Fibroblast of lung (primary cell): ENCODE measurements at places on chromosomes 1 and 21. TPM values are rescaled to one million over a fixed set of nuclear protein-coding genes. Genes with fewer than 3 reads are reported as not detected.

GRCh38 chr1:14437417-14437918 lies 161.0 kb upstream of the KAZN start:
- no peaks in the 10 kb centered on the region for H3K36me3 ChIP-seq
- no peak overlapping the region for H3K4me3 ChIP-seq
- no peak overlapping the region for H3K27ac ChIP-seq
- H3K27me3 ChIP-seq, result no peaks in the 10 kb centered on the region

The ADORA1 gene
- 1.5 and 10.8 TPM in 2 replicates for total RNA-seq

GRCh38 chr1:65423884-65424572 lies 3.6 kb downstream of the LEPR start:
- H3K4me3 ChIP-seq, result no peak overlapping the region
- peaks cover 4% of the 10 kb centered on the region for H3K36me3 ChIP-seq
- peaks cover 22% of the 10 kb centered on the region for H3K4me1 ChIP-seq
- peak; percentile 93 for DNase-seq
- H3K27ac ChIP-seq, result peak overlapping the region; percentile 2
- H3K27me3 ChIP-seq, result no peaks in the 10 kb centered on the region

GRCh38 chr1:223716302-223716862 lies 4.0 kb downstream of the CAPN2 start:
- DNase-seq, result peak; percentile 55
- no peak overlapping the region for H3K4me3 ChIP-seq
- H3K4me1 ChIP-seq, result peaks cover 36% of the 10 kb centered on the region
- H3K36me3 ChIP-seq, result peaks cover 15% of the 10 kb centered on the region

- no peak overlapping the region for H3K27ac ChIP-seq
- H3K4me1 ChIP-seq, result no peaks in the 10 kb centered on the region
- no peak for DNase-seq
- no peaks in the 10 kb centered on the region for H3K36me3 ChIP-seq
- H3K27me3 ChIP-seq, result no peaks in the 10 kb centered on the region
These were observed 34.8 kb downstream of the RIMS3 start for GRCh38 chr1:40630488-40631223.

The RAB42 gene
- total RNA-seq, result 4.1 and 5.8 TPM in 2 replicates

GRCh38 chr1:243414152-243414494 lies 158.3 kb downstream of the SDCCAG8 start:
- H3K36me3 ChIP-seq, result no peaks in the 10 kb centered on the region
- H3K27ac ChIP-seq, result no peak overlapping the region
- H3K4me1 ChIP-seq, result no peaks in the 10 kb centered on the region
- no peak overlapping the region for H3K4me3 ChIP-seq

The CLEC20A gene
- total RNA-seq, result not detected in 2 replicates

DNA sequence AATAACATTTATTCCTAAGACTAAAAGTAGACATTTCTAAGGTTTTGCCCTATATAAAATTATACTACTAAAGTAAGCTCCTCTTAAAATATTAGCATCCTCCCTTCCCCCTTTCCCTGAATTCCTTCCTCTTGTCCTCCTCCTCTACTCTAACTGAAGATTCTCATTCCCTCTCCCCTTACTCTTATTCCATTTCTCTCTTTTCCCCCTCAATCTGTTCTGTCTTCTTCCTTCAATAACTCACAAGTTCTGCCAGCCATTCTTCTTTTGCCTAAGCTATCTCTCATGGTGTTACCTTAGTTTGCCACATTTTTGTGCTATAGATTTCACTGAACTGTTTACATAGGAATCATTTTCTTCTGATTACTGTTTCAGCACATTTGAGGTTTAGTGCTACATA lies 10.7 kb downstream of the LRIF1 start:
- no peaks in the 10 kb centered on the region for H3K4me1 ChIP-seq
- no peaks in the 10 kb centered on the region for H3K27me3 ChIP-seq
- peaks cover 2% of the 10 kb centered on the region for H3K36me3 ChIP-seq
- no peak overlapping the region for H3K27ac ChIP-seq
- no peak for DNase-seq

DNA sequence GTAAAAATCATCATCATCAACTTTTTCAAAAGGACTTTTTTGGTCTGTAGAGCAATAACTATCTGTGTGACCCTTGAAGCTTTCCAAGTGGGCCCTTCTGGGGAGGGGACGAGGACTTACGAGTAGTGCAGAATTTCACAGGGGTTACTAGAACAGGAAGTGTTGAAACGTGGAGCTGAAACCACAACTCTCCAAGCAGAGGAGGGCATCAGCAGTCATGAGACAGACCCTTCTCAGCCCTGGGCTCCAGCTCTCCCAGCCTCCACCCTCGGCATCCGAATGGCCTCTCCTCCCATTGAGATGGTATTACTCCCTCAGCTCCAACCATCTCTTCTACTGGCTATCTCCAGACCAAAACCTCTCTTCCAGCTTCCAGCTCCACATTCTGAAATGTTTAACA lies 3.6 kb downstream of the FAM89A start:
- H3K4me1 ChIP-seq, result no peaks in the 10 kb centered on the region
- peaks cover 3% of the 10 kb centered on the region for H3K27me3 ChIP-seq
- H3K36me3 ChIP-seq, result no peaks in the 10 kb centered on the region
- no peak overlapping the region for H3K4me3 ChIP-seq
- DNase-seq, result peak; percentile 21

DNA sequence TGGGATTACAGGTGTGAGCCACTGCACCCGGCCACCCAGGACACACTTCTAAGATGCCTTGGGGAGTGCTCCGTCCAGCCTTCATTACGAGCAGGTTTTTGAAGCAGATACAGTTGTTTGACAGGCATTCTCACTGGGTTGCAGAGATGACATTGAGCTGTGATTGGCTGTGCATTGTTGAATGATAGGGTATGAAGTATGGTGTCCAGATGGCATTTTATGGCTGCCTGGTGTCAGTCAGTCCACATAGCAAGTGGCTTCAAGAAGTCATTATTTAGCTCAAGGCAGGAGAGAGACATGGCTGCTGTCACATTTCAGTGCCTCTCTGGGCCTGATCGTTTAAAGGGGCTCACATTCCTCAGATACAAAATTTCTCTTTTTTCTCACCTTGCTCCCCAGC lies 14.8 kb upstream of the PADI2 start:
- H3K27ac ChIP-seq, result no peak overlapping the region
- H3K27me3 ChIP-seq, result no peaks in the 10 kb centered on the region
- H3K4me3 ChIP-seq, result no peak overlapping the region

GRCh38 chr1:147384804-147385203 lies 142.3 kb downstream of the CHD1L start:
- H3K36me3 ChIP-seq, result no peaks in the 10 kb centered on the region
- H3K27me3 ChIP-seq, result no peaks in the 10 kb centered on the region
- H3K4me1 ChIP-seq, result no peaks in the 10 kb centered on the region
- no peak overlapping the region for H3K27ac ChIP-seq

The TM2D1 gene
- total RNA-seq, result 55.7 and 58.6 TPM in 2 replicates

The ALX3 gene
- total RNA-seq, result not detected in 2 replicates

DNA sequence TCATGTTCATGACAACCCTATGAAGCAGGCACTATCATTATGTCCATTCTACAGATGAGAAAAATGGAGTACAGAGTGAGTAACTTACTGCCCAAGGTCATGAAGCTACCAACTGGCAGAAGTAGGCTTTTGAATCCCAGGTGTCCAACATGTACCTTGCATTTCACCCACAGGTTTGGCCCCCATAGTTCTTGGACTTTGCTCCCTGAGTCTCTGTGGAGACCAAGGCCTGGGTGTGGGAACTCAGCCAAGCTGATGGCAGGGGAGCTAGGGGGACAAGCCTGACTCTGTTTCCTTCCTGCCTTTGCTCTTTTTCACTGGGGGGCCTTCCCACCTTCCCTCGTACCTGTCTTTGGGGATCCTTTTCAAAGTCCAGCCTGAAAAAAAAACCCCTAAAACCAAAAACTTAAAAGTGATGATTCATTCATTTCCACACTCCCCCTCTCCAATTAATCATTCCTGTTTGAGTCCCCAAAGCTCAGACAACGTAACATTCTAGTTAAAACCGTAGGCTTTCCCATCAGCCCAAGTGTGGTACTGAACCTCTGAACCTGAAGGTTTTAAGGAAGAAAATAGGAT lies 8.5 kb upstream of the TTC22 start:
- H3K36me3 ChIP-seq, result no peaks in the 10 kb centered on the region
- H3K27me3 ChIP-seq, result peaks cover 4% of the 10 kb centered on the region
- H3K27ac ChIP-seq, result no peak overlapping the region
- H3K4me3 ChIP-seq, result no peak overlapping the region
- no peak for DNase-seq

GRCh38 chr1:84969489-84970250 lies 27.2 kb downstream of the MCOLN2 start:
- no peaks in the 10 kb centered on the region for H3K36me3 ChIP-seq
- H3K27me3 ChIP-seq, result no peaks in the 10 kb centered on the region
- no peak overlapping the region for H3K4me3 ChIP-seq

DNA sequence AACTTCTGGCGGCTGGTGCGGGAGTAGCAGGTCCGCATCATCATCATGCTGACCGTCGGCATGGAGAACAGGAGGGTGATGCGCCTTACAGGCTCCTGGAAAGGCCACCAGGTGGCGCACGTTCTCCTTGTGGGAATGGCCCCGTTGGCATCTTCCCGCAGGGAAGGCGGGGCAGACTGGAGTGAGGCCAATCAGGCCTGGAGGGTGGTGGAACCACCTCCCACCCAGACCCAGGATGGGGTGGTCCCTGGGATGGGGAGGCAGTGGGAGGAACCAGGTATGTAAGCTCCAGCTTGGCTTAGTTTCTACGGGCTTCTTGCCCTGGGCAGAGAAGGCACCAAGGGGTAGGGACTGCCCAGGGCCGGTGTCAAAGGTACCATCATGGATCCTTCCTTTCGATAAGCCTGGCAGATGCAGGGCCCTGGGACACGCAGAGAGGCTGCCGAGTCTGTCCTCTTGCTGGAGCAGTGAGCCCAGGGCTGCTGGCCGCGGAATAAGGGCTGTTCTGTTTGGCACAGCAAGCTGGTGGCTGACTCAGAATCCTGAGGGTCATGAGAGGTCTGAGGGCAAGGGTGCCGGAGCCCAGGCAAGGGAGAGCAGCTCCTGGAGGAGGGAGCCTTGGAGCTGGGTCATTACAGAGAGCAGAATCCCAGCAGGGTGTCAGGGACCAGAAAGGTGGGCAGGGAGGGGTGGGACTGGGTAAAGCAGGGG lies 8.7 kb upstream of the LGR6 start:
- peaks cover 19% of the 10 kb centered on the region for H3K27me3 ChIP-seq
- no peaks in the 10 kb centered on the region for H3K4me1 ChIP-seq
- no peak overlapping the region for H3K27ac ChIP-seq
- no peak overlapping the region for H3K4me3 ChIP-seq

DNA sequence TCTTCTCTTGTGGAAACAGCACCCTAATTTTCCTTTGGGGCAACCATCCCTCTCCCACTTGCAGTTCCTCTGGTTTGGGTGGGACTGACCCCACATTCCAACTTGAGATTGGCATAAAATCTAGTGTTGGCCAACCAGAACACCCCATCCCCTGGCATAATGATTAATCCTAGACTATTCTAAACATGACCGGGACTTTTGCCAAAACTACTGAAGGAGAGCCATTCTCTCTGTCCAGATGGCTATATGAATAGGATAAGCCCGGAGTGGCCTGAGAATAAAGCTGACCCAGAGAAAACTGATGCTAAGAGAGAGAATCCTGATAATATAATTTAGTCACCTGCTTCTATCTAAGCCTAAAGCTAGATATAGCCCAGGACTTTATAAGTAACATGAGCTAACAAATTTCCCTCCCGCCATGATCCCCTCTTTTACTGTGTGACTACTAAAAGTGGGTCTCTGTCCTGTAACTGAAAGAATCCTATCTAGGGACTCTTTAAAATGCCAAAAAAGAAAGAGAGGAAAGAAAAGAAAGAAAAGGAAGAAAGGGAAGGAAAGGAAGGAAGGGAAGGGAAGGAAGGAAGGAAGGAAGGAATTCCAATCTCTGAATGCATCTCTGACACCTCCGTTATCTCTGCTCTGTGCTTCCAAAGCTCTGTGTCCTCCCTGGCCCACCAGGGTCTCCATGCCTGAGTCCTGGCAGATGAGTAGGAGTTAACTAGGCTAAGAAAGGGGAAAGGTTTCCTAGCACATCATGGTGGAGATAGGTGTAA lies 28.0 kb upstream of the NRDC start:
- peaks cover 9% of the 10 kb centered on the region for H3K4me1 ChIP-seq
- H3K36me3 ChIP-seq, result no peaks in the 10 kb centered on the region
- DNase-seq, result peak; percentile 66
- H3K27me3 ChIP-seq, result no peaks in the 10 kb centered on the region

The UBL4B gene
- total RNA-seq, result under 0.01 TPM in 1 of 2 replicates, not detected in the other

GRCh38 chr1:54791880-54792522 lies 9.1 kb downstream of the TTC22 start:
- H3K36me3 ChIP-seq, result no peaks in the 10 kb centered on the region
- DNase-seq, result peak; percentile 49
- no peak overlapping the region for H3K27ac ChIP-seq
- no peaks in the 10 kb centered on the region for H3K27me3 ChIP-seq

GRCh38 chr1:94832446-94832845 lies 12.3 kb downstream of the SLC44A3 start:
- DNase-seq, result peak; percentile 31
- no peak overlapping the region for H3K4me3 ChIP-seq
- H3K4me1 ChIP-seq, result no peaks in the 10 kb centered on the region
- no peaks in the 10 kb centered on the region for H3K27me3 ChIP-seq

The PRR9 gene
- not detected in 2 replicates for total RNA-seq

The RXFP4 gene
- total RNA-seq, result not detected in 2 replicates

DNA sequence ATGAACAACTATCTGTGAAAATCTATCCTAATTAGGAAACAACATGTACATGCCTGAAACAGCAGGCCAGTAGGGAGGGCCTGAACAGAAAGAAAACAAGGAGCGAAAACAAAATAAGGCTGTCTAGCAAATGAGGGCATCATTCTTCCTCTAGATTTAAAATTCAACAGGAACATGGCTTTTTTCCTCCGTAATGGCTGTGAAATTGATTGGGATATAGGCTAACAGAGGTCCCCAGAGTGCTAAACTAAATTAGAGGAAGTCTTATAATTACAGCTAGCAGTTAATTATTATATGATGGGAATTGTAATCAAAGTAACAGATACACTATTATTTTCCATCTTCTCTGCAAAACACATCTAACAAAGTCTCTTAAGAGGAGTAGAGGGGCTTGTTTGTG lies 51.7 kb upstream of the TIAM1 start:
- no peaks in the 10 kb centered on the region for H3K36me3 ChIP-seq
- no peak for DNase-seq
- no peaks in the 10 kb centered on the region for H3K27me3 ChIP-seq
- H3K4me3 ChIP-seq, result no peak overlapping the region
- H3K27ac ChIP-seq, result no peak overlapping the region

DNA sequence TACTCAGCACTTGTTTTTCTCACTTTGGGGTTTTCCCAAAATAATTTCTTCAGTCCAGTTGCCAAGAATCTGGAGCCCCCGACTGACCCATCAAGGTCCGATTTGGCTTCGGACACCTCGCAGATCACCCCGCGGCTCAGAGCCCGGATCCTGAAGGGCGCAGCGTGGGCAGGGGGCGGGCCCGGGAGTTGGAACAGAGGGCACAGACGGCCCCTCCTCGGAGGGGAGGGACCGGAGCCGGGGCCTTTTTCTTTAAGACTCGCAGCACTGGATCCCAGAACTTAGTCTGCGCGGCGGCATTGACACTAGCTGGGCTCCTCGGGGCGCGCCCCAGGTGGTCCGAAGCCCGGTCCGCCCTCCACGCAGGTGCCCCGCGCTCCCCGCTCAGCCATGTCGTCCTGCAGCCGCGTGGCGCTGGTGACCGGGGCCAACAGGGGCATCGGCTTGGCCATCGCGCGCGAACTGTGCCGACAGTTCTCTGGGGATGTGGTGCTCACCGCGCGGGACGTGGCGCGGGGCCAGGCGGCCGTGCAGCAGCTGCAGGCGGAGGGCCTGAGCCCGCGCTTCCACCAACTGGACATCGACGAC lies at the start of gene CBR3:
Gene CBR3, plus strand, starts transcription at position 277 of the 588 bp plus-strand sequence. Its CDS starts 114 bp downstream, at position 391.
- no peaks in the 10 kb centered on the region for H3K27me3 ChIP-seq
- peak within 1 kb of the TSS; percentile 79 for H3K4me3 ChIP-seq
- H3K27ac ChIP-seq, result peak within 1 kb of the TSS; percentile 88

The F3 gene
- 50.8 and 234 TPM in 2 replicates for total RNA-seq

The RAP1GAP gene
- under 0.01 and 0.26 TPM in 2 replicates for total RNA-seq
